ENCODE measurements at places on chromosomes 4 and X.

- DNase-seq = no peak
Measured at GRCh38 chrX:98338544-98338943, 1454.8 kb downstream of the RPA4 start.

- DNase-seq = no peak
Measured at GRCh38 chr4:52157641-52158316, 106.7 kb downstream of the SPATA18 start.

GRCh38 chr4:158799013-158799770 is 30.4 kb downstream of the FNIP2 start:
- DNase-seq = no peak

DNA sequence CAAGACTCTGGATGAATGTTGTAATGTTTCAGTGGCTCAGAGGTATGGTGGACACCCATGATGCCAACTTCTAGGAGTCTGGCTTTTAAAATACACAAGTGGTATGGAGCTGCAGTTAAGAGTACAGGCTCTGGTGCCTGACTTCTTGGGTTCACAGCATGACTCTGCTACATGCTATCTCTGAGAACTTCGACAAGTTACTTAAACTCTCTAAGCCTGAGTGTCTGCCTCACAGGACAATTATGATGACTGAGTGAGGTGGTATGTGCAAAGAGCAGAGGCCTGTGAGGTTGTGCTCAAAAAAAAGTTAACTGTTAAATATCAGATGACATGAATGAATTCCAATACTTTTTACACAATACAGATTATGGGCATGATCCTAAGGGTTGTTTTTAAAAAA is 90.9 kb upstream of the SRD5A3 start:
- no peak for DNase-seq

DNA sequence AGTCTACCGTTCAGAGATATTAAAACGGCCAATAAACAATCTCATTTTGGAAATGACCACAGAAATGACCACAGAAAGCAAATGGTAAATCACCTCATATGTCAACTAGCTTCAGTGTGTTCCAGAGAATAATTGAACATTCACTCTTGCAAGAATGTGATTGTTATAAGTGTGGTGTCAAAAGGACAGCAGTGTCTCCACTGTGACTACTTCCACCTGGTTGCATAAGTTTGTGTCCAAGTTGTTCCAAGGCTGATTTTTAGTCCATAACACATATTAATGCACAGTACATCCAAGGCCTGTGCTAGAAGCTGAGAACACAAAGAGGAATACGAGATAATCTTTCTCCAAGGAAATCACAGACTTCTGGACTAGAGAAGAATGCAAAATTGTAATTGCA is 37.4 kb upstream of the RNF150 start:
- no peak for DNase-seq

DNA sequence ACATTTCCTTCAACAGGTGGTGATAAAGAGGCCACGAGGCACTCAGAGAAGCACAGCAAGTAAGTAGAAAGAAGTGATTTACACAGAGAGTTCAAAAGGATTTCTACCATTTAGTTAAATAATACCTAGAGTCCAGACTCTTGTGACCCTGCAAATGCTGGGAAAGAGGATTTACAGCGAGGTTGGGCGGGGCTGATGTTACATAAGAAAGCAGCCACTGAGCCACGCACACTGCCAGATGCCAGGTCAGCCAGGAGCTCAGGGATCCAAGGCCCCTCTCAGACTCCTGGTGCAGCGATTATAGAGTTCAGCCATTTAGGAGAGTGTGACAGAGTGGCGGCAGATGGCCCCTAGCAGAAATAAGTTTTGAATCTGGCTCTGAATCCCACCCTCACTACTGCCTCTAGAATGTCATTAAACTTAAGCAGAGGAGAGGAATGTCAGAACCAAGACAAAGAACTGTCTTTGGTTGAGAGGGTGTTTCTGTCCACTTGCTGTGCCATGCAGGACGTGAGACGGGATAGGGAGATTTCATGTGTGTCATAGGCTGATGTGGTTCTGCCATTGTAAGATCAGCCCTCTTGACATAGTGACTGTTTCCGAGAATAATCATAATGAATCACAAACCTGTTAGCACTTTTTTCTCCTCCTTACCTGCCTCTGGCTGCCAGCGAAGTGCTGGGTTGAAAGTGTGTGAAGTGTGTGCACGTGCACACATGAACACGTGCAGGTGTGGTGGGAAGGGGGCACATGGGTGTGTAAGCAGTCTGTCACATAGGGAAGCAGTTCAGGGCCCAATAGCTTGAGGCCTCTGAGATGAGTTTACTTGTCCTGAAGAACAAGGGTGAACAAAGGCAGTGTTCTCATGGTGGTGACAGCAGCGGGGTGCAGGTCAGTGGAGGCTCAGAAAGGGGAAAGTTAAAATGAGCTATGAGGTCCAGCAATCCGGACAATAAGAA is 50.1 kb downstream of the MFAP3L start:
- no peak for DNase-seq

DNA sequence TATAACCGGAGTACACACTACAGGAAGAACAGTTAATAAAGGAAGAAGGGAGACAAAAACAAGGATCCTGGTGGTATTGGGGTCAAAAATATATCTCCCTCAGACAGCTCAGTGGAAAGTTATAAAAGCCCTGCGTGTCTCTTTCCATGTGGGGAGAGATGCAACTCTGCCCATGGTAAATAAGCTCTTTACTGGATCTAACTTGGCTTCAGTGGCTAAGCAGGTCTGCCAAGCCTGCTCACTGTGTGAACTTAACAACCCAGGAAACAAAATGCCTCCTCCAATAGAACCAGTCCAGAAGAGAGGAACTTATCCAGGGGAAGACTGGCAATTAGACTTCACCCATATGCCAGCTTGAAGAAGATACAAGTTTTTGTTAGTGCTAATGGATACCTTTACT is 17.0 kb upstream of the ZNF280C start:
- no peak for DNase-seq

DNA sequence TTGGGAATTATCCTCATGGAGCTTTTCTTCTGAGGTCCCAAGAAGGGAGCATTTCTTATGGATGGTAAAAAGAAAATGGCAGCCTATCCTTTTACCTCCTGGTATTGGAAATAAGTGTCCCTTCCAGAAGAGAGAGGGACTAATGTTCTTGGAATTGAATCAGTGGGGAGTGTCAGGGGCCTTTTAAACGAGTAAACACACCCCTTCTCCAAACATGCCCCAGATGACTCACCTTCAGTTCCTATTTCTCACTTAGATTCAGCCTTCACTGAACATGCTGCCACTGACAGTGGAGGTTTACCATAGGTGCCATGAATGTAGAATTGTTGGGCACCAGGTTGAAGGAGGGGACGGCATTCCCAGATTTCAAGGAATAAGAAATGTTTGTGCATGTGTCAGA is 19.0 kb downstream of the MAGEC2 start:
- DNase-seq = no peak

DNA sequence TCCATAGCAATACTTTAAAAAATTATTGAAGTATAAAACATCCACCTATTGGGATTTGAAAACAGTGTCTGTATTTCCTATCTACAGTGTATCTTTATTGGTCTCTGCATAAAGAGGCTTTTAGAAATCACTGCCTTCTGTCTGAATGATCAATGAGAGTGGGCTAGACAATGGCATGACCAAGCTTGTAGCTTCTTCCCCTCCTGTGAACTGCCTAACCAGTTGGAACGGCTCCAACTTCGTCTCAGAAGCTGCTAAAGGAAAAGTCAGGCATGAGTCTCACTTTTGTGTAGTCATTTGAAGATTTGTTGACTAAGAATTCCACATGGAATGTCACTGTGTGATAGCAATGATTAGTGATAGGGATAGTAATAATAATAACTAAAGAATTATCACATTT is 64.2 kb downstream of the INTS12 start:
- no peak for DNase-seq

GRCh38 chr4:113499166-113499565 is 262.4 kb downstream of the CAMK2D start:
- DNase-seq = no peak

DNA sequence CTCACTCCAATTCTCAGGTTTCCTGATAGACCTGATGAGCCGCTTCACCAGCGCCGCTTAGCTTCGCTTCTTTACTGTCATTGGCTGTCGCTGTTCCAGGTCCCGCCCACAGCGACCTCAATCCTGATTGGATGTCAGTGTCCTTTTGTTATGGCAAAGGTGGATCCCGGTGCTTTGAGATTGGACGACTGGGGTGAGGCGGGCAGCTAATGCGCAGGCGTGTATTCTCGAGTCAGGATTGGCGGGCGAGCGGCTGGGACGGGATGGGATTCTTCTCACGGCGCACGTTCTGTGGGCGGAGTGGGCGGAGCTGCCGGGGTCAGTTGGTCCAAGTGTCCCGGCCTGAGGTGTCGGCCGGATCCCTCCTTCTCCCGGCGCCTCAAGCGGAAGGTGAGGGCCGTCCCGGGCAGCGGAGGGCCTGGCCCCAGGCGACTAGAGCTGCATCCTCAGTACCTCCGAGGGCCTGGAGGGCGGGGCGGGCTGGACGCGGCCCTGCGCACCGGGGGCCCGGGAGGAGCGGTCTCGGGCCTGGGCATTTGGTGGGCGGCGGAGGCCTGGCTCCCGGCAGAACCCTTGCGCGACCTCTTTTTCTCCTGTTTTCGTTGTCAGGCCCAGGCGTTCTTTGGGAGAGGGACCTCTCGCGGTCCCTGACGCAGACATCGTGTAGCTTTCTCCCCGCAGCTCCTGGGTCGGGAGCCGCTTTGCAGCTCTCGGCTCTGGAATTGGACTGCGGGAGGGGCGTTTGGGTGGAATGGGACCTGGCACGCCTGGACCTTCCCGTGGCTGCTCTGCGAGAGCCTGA is at the start of gene SCOC:
Gene SCOC, plus strand, starts transcription at position 319 of the 802 bp plus-strand sequence. CDS start 5,525 bp downstream, outside the sequence.
- peak; percentile 98 for DNase-seq

GRCh38 chr4:120682981-120683380 is 239.5 kb downstream of the PRDM5 start:
- DNase-seq = no peak

GRCh38 chr4:78019414-78019813 is 37.7 kb upstream of the FRAS1 start:
- no peak for DNase-seq

DNA sequence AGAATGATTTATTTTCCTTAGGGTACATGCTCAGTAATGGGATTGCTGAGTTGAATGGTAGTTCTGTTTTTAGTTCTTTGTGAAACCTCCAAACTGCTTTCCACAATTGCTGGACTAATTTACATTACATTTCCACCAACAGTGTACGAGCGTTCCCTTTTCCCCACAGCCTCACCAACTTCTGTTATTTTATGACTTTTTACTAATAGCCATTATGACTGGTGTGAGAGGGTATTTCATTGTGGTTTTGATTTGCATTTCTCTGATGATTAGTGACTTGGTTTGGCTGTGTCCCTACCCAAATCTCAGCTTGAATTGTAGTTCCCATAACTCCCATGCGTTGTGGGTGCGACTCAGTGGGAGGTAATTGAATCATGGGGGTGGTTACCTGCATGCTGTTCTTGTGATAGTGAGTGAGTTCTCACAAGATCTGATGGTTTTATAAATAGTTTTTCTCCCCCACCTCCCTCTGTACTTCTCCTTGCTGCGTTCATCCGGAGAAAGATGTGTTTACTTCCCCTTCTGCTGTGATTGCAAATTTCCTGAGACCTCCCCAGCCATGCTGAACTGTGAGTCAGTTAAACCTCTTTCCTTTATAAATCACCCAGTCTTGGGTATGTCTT is 95.1 kb downstream of the GBA3 start:
- no peak for DNase-seq

DNA sequence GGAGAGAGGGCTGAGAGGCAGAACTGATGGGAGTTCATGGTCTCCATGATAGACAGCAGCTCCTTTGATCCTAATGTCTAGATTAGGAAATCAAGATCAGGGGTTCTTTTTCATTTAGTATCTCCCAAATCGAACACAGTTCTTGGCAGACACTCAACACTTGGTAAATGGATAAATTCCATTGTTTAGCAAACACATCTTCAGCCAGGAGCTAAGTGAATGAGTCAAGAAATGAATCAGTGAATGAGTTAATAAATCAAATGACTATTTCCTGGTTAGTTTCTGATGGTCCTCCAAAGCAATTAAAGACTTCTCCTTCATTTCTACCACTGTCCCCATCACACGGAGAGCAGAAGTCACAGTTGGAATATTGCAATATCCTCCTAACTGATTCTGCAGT is 120.0 kb upstream of the SHISA3 start:
- no peak for DNase-seq

DNA sequence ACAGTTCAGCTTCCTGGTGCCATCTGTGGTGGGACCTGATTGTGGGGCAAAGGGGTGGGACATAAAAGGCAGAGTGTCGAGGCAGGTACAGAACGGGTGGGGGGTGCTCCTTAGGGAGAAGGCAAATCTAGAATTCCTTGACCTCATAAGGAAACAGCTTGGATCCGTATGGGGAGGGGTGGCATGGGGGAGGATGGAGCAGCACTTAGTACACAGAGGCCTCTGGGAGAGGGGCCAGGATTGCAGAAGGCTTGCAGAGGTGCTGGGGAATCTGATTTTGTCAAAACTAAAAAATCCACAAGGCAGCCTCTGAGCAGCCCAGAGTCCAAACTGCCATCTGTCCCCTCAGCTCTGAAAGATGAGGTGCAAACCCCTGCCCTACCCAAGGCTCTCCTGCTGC is 2.3 kb upstream of the EMD start:
- DNase-seq = no peak

DNA sequence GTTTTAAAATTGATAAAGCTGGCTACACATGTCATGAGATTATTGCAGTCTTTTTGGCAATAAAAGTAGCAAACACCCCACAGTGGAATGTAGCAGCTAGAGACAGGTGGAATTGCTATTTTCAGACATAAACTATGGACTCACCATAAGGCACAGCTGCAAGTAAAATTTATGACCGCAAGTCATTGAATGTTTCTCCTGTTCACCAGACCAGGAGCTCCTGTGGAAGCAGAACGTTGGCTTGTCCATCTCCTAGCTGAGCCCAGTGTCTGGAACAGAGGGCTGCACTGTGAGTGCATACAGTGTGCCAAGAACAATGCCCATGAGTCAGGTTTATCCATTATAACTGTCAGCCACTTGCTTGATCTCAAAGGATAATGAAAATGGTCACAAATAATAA is 538.2 kb downstream of the INPP4B start:
- DNase-seq = no peak

DNA sequence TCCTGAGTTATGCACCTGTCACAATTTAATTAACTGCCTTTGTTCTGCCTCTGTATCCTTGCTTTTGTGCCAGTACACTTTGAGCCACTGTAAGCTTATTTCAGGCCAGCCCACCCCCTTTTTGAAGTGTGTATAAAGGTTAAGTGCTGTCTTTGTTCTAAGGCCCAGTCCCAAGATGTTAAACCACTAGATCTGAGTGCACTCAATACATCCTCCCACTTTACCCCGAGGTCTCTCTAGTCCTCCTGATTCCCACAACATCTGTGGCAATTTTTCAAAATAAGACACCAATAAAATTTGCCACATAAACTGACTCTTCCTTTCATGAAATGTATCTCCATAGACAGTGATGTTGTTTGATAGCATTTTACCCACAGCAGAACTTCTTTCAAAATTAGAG is 124.1 kb upstream of the SPIN4 start:
- no peak for DNase-seq

GRCh38 chr4:2829321-2829932 is 14.2 kb upstream of the ADD1 start:
- peak; percentile 11 for DNase-seq

Data from glutamatergic neuron (in vitro differentiated cells).